ENCODE measurements at places on chromosomes 7 and 10. TPM values are rescaled to one million over a fixed set of nuclear protein-coding genes. Genes with fewer than 3 reads are reported as not detected.
A peak's percentile ranks its signal among the peaks of the same experiment; 100 is the strongest.

ADIRF gene
- total RNA-seq = 48.4 TPM

ERCC6 gene
- total RNA-seq = 51.1 TPM

SFRP4 gene
- total RNA-seq = 171 TPM

SSC4D gene
- total RNA-seq = 0.36 TPM

GCK gene
- not detected for total RNA-seq

HECW1 gene
- 3.6 TPM for total RNA-seq

ASIC3 gene
- not detected for total RNA-seq

WDFY4 gene
- not detected for total RNA-seq

RPEL1 gene
- total RNA-seq = under 0.01 TPM

- DNase-seq = peak; percentile 32
Measured at GRCh38 chr7:107045980-107046379, 1.5 kb downstream of the PRKAR2B start.

DNA sequence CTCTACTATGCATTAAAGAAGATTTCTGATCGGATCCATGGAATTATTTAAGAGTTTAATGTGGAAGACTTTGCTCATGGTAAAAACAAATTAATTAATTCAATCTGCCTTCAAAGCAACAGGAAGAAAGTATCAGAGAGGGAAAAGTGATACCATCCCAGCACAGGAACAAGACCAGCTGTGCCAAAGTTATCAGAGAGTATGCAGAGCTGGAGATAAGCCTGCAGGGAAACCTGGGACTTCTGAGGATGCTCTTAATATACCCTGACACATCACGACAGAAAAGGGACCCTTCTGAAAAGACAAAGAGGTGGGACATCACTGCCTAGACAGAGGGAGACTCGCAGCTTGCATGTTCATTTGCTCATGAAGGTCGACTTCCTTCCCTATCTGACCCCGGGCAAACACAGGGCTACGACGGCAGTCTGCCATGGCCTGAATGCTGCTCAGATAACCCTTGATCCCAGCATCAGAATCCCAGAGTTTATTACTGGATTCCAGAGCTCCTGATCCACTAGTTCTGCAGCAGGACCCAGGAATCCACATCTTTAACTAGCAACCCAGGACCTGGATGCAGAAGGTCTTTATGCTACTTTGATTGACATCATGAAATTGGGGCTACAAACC lies 29.5 kb downstream of the FAM171A1 start:
- no peak for DNase-seq

DNA sequence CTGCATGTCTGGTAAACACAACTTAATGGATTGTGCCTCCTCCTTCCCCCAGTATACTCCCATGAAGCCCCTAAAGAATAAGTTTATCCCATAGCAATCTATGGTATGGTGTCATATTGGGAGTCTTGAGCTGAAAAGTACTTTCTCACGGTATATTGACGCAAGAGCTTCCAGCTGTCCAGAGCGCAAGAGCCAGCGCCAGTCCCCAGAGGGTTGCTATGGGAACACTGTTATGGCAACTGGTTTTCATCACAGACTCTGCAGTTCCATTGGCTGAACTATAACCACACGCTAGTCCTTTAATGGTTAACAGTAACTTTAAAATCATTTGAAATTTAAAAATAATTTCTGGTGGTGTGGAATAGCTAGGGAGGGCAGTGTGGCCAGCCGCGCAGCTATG lies 46.9 kb downstream of the PRPF18 start:
- peak; percentile 91 for DNase-seq

DNA sequence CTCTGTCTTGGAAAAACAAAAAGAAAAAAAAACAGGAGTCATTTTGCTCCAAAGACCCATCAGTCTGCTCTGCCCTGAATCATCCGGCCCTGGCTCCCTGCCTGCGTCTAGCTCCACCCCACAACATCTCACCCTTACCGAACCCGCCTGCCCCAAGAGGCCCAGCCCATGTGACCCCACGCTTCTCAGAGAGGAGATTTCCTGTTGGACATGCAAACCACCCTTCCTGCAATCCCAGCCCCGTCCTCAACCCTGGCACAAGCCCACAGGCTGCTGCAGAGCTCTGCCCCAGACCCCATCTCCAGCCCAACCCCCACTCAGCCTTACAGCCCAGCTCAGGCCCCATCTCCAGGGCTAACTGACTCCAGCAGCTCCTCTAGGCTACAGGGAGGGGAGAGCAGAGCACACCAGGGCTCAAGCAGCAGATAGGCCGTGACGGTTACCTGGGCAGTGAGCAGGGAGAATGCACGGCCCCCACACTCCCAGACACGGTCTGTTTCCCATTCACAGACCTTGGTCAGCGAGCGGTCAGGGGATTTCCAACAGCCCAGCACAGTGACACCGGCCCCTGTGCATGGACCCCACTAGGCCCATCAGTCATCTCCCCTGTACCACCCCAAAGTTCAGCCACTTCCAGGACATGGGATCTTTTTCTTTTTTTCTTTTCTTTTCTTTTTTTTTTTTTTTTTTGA lies 69.9 kb upstream of the GTF2I start:
- peak; percentile 92 for DNase-seq

GRCh38 chr10:128316121-128316726 lies 190.0 kb upstream of the MKI67 start:
- no peak for DNase-seq

DNA sequence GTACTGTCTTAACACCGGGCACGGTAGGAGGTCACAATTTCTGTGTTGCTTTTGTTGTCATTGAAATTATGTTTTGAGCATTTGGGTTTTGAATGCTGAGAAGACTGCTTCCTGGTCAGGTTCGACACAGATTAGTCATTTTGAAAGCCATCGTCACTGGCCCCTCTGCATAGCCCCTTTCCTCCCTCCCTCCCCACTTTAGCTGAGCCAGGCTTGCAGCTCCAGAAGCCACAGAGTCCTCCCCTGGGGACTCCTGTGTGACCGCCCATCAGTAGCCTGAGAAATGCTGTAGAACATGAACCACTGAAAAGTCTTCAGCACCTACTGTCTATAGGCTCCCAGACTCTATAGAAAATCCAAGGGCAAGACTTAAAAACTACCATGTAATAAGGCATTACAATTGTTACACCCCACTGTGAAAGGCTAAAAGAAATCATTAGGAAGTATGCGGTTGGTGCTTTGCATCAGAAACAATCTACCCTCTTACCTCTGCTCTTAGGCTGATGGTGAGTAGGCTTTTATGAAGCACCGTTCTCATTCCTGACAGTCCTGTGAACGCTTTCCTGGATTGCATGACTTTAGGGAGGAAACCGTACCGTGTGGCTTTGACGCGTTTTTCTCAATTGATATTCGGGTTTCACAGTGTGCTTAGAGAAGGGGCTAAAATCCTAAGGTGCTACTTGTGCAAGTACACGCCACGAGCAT lies 24.8 kb downstream of the JCAD start:
- DNase-seq = no peak

GRCh38 chr10:123807444-123808035 lies 84.1 kb downstream of the CPXM2 start:
- DNase-seq = peak; percentile 41

DNA sequence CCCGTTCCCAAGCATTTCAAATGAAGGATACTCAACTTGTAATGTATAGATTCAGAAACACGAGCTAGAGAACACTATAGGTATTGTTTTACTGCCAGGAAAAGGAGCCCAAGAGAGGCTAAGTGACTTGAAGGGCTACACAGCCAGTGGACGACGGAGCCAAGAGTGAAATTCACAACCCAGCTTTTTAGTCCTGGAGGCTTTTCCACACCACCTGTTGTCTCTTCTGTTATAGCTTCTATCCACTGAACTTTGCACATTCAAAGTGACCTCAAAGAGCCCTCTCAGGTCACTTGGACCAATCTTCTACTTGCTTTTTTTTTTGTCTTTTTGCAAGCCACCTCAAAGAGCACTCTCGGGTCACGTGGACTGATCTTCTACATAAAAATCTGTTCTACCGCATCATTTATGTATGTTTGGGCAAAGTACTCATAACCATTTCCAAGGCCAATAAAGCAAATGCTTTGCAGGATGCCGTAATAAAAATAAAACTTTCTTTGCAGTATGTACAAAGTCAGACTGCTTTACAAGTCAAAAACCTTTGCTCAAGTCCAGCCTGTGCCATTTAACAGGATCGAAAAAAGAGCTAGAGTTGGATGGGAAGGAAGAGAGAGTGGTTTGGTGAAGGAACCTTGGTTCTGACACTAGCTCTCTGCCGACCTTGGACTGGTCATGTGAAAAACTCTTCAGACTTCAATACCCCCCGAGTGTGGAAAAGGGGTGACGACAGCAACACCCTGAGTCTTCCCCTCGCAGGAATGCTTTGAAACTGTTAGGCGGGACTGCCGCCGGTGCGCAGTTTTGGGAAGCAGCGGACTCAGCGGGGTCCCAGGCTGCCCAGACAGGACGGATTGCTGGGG lies 821 bp downstream of the SLC35B4 start:
- DNase-seq = peak; percentile 40

DNA sequence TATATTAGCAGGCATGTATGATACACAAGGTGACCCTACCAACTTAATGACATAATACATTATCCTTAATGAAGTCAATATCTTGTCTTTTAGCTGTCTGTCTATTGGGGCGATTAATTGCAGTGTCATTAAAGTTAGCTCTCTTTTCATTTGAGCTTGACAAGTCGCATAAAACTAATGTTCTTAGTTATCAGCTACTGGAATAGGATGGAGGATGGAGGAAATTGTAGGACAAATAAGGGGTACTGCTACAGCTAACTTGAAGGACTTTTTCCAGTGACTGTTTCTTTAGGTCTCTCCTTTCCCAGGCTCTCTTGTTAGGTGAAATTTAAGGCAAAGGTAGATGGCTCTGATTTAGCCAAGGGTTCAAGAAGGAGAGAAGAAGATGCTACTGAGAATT lies 506.4 kb downstream of the LRMDA start:
- DNase-seq = no peak

- no peak for DNase-seq
Measured at GRCh38 chr10:79264942-79265341, 82.3 kb upstream of the PPIF start.

DNA sequence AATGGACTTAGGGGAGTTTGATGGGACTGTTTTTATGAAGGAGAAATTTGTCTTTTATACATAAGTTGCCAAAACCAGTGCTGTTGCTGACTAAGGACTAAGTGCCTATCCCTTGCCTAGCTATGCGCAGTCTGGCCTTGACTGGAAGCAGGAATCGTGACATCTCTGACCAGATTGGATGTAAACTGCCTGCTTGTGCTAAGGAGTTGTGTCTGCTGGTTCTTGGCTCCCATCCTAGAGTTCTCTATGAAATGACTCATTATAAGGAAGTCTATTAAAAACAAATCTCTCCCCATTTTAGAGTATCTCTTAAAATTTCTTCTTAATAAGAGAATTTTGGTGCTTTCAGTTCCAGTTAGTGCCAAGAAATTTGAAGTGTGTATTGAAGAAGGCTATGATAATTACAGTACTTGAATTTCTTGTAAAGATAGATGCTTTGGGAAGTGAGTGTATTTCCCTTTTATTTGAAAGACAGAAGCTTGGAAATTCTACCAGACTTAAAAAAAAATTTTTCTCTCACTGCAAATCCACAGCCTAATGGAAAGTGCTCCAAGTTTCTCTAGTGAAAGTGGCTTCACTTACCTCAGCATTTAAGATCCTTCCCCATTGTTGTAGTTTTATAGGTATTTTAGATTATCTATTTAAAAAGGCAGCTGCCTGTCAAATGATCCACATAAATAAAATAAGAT lies 77.6 kb downstream of the BICC1 start:
- peak; percentile 98 for DNase-seq

DNA sequence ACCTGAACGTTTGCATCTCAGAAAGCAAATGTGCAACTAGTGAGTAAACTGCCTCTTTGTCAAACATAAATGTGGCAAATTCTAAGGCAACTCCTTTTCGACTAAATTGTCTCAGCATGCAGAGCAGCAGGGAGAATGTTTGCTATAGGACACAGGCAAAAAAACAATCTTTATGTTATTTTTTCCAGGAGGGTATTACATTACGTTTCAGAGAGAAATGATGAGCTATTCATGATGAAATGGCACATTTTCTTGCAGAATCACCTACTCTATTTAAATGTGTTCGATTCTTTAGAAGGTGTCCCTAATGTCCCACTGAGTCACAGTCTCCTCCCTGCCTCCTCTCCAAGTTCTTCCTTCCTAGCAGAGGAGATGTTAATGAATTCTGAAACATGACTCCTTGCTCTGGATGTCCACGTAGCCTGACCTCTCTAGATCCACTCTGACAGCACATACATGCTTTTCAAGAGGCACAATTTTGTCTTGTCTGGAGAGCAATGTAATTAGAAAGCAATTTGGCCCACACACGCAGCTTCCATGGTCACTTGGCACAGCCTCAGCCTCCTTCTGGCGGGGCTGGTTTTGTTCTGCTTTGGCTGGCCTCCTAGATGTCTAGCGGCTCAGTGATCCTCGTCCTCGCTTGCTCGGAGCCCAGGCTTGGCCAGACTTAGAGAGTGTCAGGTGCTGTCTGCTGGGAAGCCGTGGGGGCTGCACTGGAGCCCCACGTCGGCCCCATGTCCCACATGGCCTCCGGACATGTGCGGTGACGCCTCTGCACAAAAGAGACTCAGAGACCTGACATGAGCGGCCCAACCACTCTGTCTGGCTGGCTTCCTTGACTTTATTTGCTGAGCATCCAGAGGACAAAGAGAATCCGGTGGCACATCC lies 125.7 kb upstream of the ZNF438 start:
- DNase-seq = peak; percentile 80

GRCh38 chr7:455110-455928 lies 64.3 kb downstream of the PDGFA start:
- DNase-seq = no peak

GRCh38 chr10:89591796-89592271 lies 53.2 kb downstream of the PANK1 start:
- DNase-seq = peak; percentile 42

GRCh38 chr10:77417806-77418640 lies 219.6 kb downstream of the KCNMA1 start:
- DNase-seq = peak; percentile 51

- no peak for DNase-seq
Measured at GRCh38 chr7:6646465-6646864, 9.3 kb downstream of the ZNF316 start.

DNA sequence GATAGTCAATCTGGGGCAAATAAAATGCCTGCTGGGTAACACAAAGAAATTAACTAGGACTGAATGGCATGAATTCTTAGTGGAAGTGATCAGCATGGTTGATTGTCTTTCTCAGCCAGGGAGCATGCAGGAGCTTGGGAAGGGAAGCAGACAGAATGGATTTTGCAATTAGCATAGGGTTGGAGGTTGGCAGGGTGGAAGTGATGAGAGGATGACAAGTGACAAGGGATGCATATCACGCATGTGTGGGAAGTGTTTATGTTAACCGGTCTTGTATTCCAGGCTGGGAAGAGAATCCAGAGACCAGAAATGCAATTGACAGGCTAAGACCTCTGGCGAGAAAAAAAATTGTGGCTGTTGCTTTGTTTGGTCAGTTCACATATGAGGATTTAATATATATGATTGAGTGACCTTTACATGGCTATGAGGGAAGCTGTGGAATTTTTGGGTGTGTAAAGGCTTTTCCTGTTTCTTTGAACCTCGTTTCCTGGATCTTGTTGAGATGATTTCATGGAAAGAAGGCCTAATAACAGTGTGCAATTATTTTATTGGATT lies 8.3 kb downstream of the MDFIC start:
- no peak for DNase-seq

GRCh38 chr10:110147961-110148360 lies 59.4 kb upstream of the MXI1 start:
- no peak for DNase-seq
